Neural progenitor cell (in vitro differentiated cells): ENCODE measurements at places on chromosomes 3 and 15.

- no peak overlapping the region for H3K4me3 ChIP-seq
- H3K36me3 ChIP-seq: no peaks in the 10 kb centered on the region
- no peak overlapping the region for H3K27ac ChIP-seq
- DNase-seq: no peak
Measured at GRCh38 chr3:42852441-42852840, 23.2 kb downstream of the CYP8B1 start.

DNA sequence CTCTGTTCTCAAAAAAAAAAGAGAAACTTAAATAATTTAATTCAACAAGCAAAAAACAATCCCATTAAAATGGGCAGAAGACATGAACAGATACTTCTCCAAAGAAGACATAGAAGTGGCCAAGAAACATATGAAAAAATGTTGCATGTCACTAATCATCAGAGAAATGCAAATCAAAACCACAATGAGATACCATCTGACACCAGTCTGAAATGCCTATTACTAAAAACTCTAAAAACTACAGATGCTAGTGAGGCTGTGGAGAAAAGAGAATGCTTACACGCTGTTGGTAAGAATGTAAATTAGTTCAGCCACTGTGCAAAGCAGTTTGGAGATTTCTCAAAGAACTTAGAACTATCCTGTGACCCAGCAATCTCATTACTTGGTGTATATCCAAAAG lies 382.9 kb downstream of the OTOL1 start:
- H3K4me3 ChIP-seq: no peak overlapping the region
- no peaks in the 10 kb centered on the region for H3K36me3 ChIP-seq
- H3K27ac ChIP-seq: no peak overlapping the region

GRCh38 chr3:197339841-197340520 lies 41.6 kb upstream of the DLG1 start:
- no peaks in the 10 kb centered on the region for H3K27me3 ChIP-seq
- H3K4me3 ChIP-seq: no peak overlapping the region
- H3K27ac ChIP-seq: no peak overlapping the region
- no peaks in the 10 kb centered on the region for H3K36me3 ChIP-seq

- no peak overlapping the region for H3K4me3 ChIP-seq
- H3K4me1 ChIP-seq: peaks cover 6% of the 10 kb centered on the region
- DNase-seq: no peak
- H3K36me3 ChIP-seq: no peaks in the 10 kb centered on the region
Measured at GRCh38 chr15:33074942-33075341, 119.6 kb downstream of the FMN1 start.

DNA sequence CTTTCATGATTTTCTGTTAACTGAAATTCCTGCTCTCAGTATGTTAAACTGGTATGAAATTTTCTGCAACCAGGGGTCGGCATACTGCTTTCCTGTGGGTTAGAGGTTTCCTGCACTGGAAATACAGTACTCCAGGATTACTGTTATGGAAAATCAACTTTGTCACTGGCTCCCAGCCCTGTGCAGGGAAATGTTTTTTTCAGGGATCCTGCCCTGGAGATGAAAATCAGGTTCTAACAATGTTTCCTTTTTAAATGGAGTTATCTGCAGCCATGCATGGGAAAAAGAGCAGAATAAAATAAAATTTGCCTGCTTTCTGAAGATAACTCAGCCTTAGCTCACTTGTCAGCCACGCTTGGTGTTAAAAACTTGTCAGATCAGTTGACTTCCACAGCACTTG lies 220.4 kb downstream of the IL5RA start:
- no peak overlapping the region for H3K27ac ChIP-seq
- no peaks in the 10 kb centered on the region for H3K36me3 ChIP-seq
- H3K4me3 ChIP-seq: no peak overlapping the region
- H3K4me1 ChIP-seq: no peaks in the 10 kb centered on the region
- no peaks in the 10 kb centered on the region for H3K27me3 ChIP-seq
- no peak for DNase-seq

GRCh38 chr3:181358562-181358961 lies 353.2 kb upstream of the SOX2 start:
- H3K27me3 ChIP-seq: no peaks in the 10 kb centered on the region
- H3K27ac ChIP-seq: no peak overlapping the region
- H3K4me3 ChIP-seq: no peak overlapping the region
- no peaks in the 10 kb centered on the region for H3K4me1 ChIP-seq

DNA sequence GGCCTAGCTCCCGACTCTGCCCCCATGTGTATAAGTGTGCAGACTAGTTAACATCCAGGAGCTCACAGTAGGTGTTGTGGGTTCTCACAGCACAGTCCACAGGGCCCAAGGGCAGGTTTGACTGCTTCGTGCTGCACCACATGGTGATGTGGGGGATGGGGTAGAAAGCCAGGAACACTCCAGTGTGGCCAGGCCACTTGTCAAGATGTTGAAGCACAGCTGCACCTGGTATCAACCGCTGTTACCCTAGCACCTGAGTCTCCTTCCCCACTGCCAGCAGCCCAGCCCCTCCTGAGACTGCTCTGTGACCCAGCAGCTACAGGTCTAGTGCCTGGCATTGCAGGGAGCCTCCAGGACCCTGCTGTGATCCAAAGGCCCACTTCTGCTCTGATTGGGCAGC lies 53.4 kb downstream of the CHDH start:
- no peaks in the 10 kb centered on the region for H3K36me3 ChIP-seq
- no peak overlapping the region for H3K27ac ChIP-seq
- DNase-seq: no peak
- H3K4me3 ChIP-seq: no peak overlapping the region
- H3K27me3 ChIP-seq: no peaks in the 10 kb centered on the region

GRCh38 chr3:194046995-194047645 lies 88.8 kb upstream of the HES1 start:
- no peaks in the 10 kb centered on the region for H3K27me3 ChIP-seq
- no peaks in the 10 kb centered on the region for H3K36me3 ChIP-seq
- H3K27ac ChIP-seq: no peak overlapping the region
- no peak overlapping the region for H3K4me3 ChIP-seq
- no peaks in the 10 kb centered on the region for H3K4me1 ChIP-seq

GRCh38 chr3:45981346-45982074 lies 14.1 kb downstream of the FYCO1 start:
- no peak for DNase-seq
- no peaks in the 10 kb centered on the region for H3K27me3 ChIP-seq
- no peak overlapping the region for H3K27ac ChIP-seq

- H3K36me3 ChIP-seq: no peaks in the 10 kb centered on the region
- DNase-seq: peak; percentile 24
- H3K27ac ChIP-seq: no peak overlapping the region
- peaks cover 14% of the 10 kb centered on the region for H3K4me1 ChIP-seq
- H3K4me3 ChIP-seq: no peak overlapping the region
- peaks cover 63% of the 10 kb centered on the region for H3K27me3 ChIP-seq
Measured at GRCh38 chr3:159150180-159150579, 348.3 kb downstream of the MFSD1 start.

DNA sequence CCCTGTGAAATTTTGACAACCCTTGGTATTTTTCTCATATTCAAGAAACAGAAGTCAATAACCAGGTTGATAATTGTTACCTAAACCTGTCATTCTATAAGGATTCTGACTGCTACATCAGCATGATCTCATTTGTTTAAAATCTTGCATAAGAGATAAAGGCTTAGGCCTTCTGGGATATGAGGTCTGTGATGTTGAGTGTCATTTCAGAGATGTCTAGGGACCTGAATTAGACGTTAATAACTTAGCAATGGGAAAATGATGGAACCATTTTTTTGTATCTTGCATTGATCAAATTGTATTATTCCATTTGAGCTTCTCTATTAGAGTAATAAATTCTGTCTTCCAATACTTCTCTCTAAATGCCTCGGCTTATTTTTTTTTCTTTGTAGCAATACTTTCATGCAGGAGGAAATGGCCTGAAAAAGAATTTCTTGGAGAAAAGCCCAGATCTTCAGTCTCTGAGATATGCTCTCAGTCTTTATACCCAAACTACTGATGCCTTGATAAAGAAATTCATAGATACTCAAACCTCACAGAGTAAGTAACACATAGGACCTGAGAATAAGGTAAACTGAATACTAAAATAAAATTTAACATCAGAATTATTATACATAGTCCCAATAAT lies 589.3 kb downstream of the UNC13C start:
- H3K27ac ChIP-seq: no peak overlapping the region
- no peaks in the 10 kb centered on the region for H3K36me3 ChIP-seq
- no peaks in the 10 kb centered on the region for H3K4me1 ChIP-seq
- DNase-seq: no peak
- no peak overlapping the region for H3K4me3 ChIP-seq
- H3K27me3 ChIP-seq: no peaks in the 10 kb centered on the region

- no peaks in the 10 kb centered on the region for H3K36me3 ChIP-seq
- H3K27me3 ChIP-seq: no peaks in the 10 kb centered on the region
- H3K4me3 ChIP-seq: no peak overlapping the region
- no peak for DNase-seq
Measured at GRCh38 chr3:63611382-63611781, 41.1 kb upstream of the SNTN start.

GRCh38 chr3:186502138-186502948 lies 41.8 kb downstream of the CRYGS start:
- peak; percentile 23 for DNase-seq
- no peaks in the 10 kb centered on the region for H3K27me3 ChIP-seq
- H3K4me1 ChIP-seq: peaks cover 26% of the 10 kb centered on the region
- no peak overlapping the region for H3K4me3 ChIP-seq
- H3K36me3 ChIP-seq: no peaks in the 10 kb centered on the region

GRCh38 chr3:188241072-188241471 lies 87.1 kb downstream of the LPP start:
- DNase-seq: no peak
- H3K4me1 ChIP-seq: peaks cover 6% of the 10 kb centered on the region
- H3K36me3 ChIP-seq: no peaks in the 10 kb centered on the region

DNA sequence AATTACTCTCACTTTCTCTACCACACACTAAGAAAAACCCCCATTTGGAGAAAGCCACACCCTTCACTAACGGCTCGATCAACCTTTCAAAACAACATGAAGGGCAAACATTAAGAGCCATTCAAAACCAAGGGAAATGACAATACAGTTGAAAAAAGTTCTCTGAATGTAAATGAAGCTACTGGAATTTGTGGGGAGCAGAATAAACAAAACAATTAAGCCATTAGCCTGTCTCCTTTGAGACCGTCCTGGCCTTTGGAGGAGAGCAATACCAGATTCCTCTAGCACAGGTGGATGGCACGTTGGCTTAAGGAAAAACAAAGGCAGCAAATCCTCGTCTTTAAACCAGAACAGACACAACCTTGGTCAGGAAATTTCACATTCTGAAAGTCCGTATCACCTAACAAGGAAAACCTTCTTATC lies 18.7 kb downstream of the MYO1E start:
- peaks cover 23% of the 10 kb centered on the region for H3K4me1 ChIP-seq
- H3K27me3 ChIP-seq: no peaks in the 10 kb centered on the region
- H3K27ac ChIP-seq: no peak overlapping the region
- DNase-seq: peak; percentile 27
- H3K4me3 ChIP-seq: no peak overlapping the region
- no peaks in the 10 kb centered on the region for H3K36me3 ChIP-seq

GRCh38 chr15:79084308-79084968 lies 6.1 kb downstream of the RASGRF1 start:
- H3K27me3 ChIP-seq: peaks cover 74% of the 10 kb centered on the region
- H3K4me1 ChIP-seq: peaks cover 4% of the 10 kb centered on the region
- no peak overlapping the region for H3K4me3 ChIP-seq
- H3K27ac ChIP-seq: no peak overlapping the region

DNA sequence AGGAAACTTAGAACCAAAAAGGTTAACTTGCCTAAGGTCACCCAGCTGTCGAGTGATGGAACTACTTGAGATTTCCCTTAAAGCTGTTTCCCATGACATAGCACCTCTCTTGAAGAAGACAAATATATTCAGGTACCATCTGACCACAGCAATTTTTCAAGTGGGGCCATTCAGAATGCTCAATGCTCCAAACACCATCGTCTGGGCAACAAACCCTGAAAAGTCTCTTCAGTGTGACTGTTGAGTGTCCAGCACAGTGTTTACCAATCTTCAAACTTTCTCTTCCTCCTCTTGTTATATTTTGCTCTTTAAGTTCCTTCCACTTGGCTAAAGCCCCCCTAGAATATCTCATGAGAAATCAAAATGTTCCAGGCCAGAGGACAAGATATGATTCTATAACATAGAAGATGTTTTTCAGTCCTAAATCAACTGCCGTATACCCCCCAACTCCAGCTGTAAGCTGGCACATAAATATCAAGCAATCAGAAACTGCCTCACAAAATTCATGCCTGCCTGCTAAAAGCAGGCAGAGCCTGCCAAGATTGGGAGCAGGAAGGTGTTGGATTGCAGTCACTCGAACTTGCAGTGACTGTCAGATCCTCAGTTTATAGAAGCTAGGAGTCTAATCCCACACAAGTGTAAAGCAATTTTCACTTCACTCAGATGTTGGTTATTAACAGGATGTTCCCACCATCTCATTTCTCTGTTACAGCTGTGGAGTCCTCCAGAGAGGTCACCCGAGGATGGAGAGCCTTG lies 230.5 kb upstream of the MRPL3 start:
- H3K27me3 ChIP-seq: no peaks in the 10 kb centered on the region
- H3K4me3 ChIP-seq: no peak overlapping the region
- H3K27ac ChIP-seq: no peak overlapping the region
- H3K4me1 ChIP-seq: no peaks in the 10 kb centered on the region

- peaks cover 30% of the 10 kb centered on the region for H3K27me3 ChIP-seq
- no peak for DNase-seq
- H3K36me3 ChIP-seq: no peaks in the 10 kb centered on the region
Measured at GRCh38 chr3:49806850-49807249, 3.8 kb downstream of the INKA1 start.

DNA sequence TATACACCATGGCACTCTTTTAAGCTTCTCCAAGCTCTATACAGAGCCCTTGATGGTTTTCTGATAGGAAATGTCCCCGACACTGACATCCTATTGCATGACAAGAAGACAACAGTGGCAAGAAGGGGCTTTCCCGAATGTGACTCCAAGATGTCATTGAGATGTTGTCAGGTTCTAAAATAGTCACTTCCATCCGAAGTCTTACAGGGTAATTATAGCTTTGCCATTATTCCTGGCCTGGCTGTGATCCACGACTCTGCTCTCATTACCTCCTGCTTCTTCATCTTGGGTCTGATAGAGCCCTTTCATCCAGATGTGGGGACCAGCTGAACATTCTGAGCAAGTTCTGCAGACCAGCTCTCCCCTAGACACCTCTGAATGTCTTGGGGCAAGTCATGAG lies 40.6 kb upstream of the ADAMTS9 start:
- peaks cover 17% of the 10 kb centered on the region for H3K4me1 ChIP-seq
- no peaks in the 10 kb centered on the region for H3K27me3 ChIP-seq
- DNase-seq: no peak
- H3K4me3 ChIP-seq: no peak overlapping the region
- no peaks in the 10 kb centered on the region for H3K36me3 ChIP-seq

- DNase-seq: no peak
- no peak overlapping the region for H3K4me3 ChIP-seq
- no peaks in the 10 kb centered on the region for H3K4me1 ChIP-seq
- no peaks in the 10 kb centered on the region for H3K36me3 ChIP-seq
Measured at GRCh38 chr3:189486556-189486955, 144.6 kb upstream of the TP63 start.

- no peak for DNase-seq
- H3K27ac ChIP-seq: no peak overlapping the region
- no peak overlapping the region for H3K4me3 ChIP-seq
- H3K27me3 ChIP-seq: no peaks in the 10 kb centered on the region
Measured at GRCh38 chr3:71685686-71686085, 39.5 kb downstream of the EIF4E3 start.
